Activated CD4-positive, CD25-positive, alpha-beta regulatory T cell treated with anti-CD3 and anti-CD28 coated beads, Interleukin-2, amount 50 U/mL, for 24 hours (primary cell): ENCODE measurements at places on chromosomes 5 and 9.

GRCh38 chr5:122346897-122347581 lies 35.0 kb downstream of the SNCAIP start:
- no peak for ATAC-seq

GRCh38 chr5:112974901-112975300 lies 1.7 kb upstream of the DCP2 start:
- no peak for ATAC-seq

- no peak for ATAC-seq
Observed at GRCh38 chr5:80793354-80793753, 138.6 kb upstream of the DHFR start.

DNA sequence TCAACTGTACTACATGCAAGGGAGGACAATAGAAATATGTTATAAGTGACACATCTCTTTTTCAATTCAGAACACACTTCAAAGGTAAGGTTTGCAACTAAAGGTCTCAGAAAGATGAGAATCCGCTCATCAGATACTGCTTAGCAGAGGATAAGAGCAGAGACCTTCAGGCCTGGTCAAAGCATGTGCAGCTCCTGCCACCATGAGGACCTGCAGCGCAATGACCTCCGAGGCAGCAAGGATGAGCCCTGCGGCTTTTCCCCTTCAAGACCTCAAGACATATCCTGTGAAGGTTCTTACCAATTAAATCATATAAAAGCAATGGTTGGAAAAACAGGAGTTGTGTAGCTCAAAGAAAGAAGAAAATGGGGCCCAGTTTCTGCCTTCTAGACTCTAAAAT lies 135.8 kb downstream of the TRIM36 start:
- ATAC-seq, result no peak
